Skin of body (tissue), 3 donors: ENCODE measurements at places on chromosomes 16 and 17. TPM values are rescaled to one million over a fixed set of nuclear protein-coding genes. Genes with fewer than 3 reads are reported as not detected.

Gene DNASE1L2
- 17.3 TPM for total RNA-seq

Gene DYNC1LI2
- 113 TPM for total RNA-seq

Gene TNK1
- total RNA-seq = 2.5 TPM

Gene ADGRG1
- 32.0 TPM for total RNA-seq

Gene LRRC75A
- total RNA-seq = 2.9 TPM

Gene SEPTIN12
- not detected for total RNA-seq

Gene GAS2L2
- total RNA-seq = not detected

Gene TP53TG3B
- not detected for total RNA-seq

DNA sequence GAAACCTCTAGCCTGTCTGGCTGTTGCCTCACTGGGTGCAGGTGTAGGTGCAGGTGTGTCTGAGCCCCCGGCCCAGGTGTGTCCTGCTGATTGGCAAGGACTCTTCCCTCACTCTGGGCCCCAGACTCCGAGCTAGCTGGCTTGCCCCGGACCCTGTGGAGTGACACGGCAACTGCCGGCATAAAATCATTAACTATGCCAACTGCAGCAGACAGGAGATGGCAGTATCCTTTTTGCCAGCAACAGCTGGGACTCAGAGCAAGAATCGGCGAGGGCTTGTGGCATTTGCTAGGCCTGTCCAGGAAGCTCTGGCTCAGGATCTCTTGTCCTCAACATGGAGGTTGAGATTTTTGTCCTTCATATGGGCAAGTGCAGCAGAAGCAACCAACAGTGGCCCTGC, 20.8 kb downstream of the CIAPIN1 start:
- DNase-seq = no peak

- no peak for DNase-seq
These were observed at the start of gene LASP1NB for GRCh38 chr17:38925263-38925995. Gene LASP1NB, plus strand, starts transcription at chr17:38925614.

DNA sequence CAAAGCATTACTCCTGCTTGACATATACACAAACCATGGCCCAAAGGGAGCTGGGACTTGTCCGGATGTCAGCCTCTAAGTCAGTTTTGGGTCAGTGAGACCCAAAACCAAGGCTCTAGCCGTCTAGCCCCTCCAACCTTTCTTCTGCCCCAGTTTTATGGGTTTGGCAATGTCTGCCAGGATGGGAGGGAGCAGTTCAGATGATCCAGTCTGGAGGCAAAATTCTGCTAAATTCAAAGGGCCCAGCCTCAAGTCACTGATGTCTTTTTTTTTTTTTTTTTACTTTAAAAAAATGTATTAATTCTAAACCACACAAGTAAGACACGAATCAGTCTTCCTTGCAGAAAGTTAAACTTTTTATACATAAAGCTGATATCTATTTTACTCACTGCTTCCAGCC, 8.6 kb downstream of the NLRC5 start:
- no peak for DNase-seq

- DNase-seq = no peak
These were observed 11.6 kb downstream of the MYBBP1A start for GRCh38 chr17:4543557-4544026.

GRCh38 chr16:10929853-10930754, 12.2 kb downstream of the DEXI start:
- DNase-seq = no peak

DNA sequence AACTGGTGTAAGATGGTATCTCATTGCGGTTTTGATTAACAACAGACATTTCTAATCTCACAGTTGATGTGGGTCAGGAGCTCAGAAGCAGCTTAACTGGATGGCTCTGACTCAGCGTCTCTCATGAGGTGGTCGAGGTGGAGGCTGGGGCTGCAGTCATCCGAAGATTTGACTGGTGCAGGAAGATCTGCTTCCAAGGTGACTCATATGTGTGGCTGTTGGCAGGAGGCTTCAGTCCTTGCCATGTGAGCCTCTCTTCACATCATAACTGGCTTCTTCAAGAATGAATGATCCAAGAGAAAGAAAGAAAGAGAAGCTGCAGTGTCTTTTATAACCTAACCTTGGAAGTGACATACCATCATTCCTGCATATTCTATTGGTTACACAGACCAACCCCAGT, 376.1 kb downstream of the SEC14L1 start:
- DNase-seq = no peak

DNA sequence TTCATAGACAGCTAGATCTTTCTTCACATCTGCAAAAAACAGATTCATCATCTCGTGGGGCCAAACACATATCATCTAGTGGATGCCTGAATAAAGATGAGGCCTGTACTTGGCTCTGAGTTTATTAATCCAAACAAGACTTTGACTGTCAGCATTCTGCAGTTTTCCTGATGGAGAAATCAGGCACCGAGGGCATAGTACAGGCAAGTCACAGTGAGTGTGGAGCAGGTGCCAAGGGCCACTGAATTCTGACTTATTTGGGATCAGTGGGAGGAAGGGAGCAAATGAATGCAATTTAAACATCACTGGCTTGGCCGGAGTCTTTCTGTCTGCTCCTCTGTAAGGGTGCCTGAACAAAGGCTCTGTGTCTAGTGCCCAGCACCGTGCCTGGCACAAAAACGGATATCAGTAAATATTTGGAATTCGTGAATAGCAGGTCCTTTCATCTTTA, 975 bp downstream of the CFAP20 start:
- peak; percentile 65 for DNase-seq

GRCh38 chr17:75019146-75019545, 6.7 kb downstream of the MRPL58 start:
- DNase-seq = no peak

DNA sequence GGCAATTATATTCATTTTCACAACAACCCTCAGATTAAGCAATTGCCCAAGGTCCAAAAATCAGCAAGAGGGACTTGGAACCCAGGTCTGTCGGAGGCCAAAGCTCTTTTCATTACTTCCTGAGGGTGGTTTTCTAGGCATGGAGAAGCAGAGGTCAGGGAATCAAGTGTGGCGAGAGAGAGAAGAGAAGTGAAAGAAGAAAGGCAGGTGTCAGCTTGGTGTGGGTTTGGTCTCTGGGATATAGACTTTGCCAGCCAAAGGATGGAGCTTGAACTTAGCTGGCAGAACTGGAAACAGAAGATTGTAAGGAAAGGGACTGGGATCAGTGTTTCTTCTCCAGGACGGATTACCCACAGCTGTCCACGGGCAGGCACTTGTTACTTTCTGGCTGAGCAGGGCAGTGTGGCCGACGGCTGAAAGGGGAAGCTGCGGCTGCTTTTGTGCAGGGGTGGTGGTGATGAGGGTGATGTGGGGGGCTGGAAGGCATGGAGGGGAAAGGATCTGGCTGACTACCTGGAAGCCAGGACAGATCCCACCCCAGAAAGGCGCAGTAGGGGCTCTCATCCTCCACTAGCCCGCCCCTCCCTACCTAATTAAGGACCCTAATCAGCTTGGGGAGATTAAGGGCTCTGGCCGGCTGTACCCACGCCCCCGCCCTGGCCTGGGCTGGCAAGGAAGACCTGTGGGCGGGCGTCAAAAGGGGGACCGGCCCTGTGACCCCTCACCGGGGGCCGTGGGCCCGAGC, at the start of gene GUCY2D:
TSS of gene GUCY2D (plus strand) at position 640 of the 745 bp plus-strand sequence. CDS start 433 bp downstream, outside the sequence.
- DNase-seq = no peak

DNA sequence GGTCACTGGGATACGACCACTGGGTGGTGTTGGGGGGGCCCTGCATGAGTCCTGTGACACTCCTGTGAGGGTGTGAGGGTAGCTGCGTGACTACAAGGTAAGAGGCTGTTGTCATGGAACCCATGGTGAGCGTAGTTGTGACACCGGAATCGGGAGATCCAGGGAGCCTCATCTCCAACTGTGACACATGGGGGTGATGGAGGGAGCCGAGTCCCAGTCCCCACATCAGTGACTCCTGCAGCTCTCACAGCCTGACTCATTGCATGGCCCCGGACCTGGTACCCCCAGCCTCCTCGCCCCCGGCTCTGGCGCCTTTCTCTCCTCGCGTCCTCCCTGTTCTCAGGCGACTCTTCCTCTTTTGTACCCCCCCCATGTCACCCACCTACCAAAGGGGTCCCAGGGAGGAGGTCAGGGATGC, 14.2 kb downstream of the CDH16 start:
- no peak for DNase-seq

- DNase-seq = peak; percentile 45
These were observed 2.8 kb upstream of the PRKAR1A start for GRCh38 chr17:68509141-68510057.

- DNase-seq = no peak
These were observed 1.2 kb upstream of the C17orf99 start for GRCh38 chr17:78144736-78145641.

DNA sequence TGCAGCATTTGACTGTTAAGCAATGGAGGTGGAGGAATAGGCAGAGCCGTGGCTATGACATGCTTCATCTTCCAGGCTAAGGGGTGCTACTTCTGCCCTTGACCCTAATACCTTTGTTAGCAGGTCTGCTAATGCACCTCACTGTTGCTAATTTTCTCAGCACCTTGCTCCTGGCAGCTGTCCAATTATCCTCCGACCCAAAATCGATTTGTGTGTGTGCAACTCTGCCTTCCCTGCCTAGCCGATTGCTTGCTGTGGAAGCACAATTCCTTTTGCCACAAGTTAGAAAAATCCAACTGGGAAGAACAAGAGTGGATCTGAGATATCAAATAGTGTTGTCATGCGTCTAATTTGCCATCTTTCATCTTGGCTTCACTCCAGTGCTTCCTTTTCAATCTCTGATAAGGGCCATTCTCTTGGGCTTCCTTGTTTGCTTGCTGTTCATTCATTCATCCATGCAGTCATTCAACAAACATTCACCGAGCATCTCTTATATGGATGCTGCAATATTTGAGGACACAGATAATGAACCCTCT, 422.8 kb downstream of the RBFOX1 start:
- DNase-seq = no peak

DNA sequence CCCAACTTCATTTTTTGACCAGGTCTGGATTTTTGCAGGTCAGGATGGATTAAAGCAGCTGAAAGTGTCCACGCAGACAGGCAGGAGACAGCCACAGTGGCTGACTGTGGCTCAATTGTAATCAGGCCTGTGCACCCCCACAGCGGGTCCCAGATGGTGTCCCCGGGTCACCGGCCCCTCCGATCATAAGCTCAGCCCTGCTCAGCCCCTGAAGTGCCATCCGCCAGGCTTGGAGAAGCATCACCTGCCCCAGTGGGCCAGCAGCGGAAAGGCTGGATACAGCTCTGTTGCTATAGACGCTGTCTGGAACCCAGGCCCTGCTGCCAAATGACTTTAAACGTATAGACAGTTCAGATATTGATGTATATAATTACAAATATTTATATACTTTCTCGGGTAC, 60.6 kb downstream of the RPH3AL start:
- DNase-seq = no peak

- peak; percentile 21 for DNase-seq
These were observed at the start of gene PPM1E for GRCh38 chr17:58755577-58756245. Gene PPM1E, plus strand, starts transcription at chr17:58755854.

DNA sequence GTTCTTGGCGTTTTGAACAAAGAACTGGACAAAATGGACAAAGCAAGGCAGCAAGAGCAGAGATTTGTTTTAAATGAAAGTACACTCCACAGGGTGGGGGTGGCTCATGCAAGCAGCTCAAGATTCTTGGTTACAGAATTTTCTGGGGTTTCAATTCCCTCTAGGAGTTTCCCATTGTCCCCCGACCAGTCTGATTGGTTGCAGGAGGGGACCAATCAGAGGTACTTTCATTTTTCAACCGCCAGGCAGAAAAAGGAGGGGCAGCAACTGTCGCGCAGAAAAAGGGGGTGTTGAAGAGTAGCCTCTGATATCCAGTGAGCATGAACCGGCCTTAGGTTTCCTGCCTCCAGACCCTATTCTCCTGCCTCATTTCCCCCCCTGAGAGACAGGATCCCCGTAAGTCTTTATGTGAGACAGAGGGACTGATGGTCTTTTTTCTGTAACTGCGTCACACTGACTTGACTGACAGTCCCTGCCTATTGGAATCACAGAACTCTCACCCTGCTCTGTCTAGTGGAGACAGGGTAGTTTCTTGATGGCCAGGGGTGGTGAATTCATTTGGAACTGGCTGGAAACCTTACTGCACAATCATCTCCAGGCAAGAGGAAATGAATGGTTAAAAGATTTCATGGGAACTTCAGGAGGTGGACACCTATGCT, 59.4 kb upstream of the ALOX12 start:
- DNase-seq = no peak

GRCh38 chr16:75058806-75059205, 57.8 kb downstream of the LDHD start:
- no peak for DNase-seq
